Mesothelial cell of epicardium (in vitro differentiated cells): ENCODE measurements at places on chromosomes 11 and 22.

DNA sequence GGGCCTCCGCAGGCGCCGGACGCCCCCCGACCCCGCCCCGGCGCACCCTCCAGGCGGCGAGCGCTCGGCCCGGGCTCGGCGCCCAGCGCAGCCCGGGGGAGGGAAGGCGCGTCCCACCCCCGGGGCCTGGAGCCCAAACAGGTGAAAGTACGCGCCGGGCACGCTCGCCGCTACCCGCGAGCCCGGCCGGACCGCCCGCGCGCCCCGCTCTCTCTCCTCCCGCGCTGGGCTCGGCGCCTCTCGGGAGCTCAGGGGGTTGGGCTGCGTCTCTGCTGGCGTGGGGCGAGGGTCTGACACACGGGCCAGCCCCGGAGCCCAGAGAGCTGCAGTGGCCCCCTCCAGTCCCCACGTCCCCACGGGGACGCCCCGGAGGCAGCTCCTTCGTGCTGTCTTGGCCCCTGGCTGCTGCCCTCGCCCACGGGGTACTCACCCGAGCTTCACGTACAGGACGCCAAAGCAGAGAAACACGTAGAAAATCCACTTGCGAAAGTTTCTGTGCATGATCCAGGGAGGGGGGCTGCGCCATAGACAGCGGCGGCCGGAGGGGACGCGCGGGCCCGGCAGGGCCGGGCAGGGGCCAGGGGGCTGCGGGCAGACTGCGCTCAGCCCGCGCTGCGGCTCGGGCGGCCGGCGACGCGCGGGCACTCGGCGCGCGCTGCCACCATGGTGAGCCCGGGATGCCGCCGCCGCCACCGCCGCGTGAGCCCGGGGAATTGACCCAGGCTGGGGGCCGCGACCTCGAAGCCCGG, 534 bp downstream of the WNT7B start:
- peak; percentile 58 for DNase-seq

DNA sequence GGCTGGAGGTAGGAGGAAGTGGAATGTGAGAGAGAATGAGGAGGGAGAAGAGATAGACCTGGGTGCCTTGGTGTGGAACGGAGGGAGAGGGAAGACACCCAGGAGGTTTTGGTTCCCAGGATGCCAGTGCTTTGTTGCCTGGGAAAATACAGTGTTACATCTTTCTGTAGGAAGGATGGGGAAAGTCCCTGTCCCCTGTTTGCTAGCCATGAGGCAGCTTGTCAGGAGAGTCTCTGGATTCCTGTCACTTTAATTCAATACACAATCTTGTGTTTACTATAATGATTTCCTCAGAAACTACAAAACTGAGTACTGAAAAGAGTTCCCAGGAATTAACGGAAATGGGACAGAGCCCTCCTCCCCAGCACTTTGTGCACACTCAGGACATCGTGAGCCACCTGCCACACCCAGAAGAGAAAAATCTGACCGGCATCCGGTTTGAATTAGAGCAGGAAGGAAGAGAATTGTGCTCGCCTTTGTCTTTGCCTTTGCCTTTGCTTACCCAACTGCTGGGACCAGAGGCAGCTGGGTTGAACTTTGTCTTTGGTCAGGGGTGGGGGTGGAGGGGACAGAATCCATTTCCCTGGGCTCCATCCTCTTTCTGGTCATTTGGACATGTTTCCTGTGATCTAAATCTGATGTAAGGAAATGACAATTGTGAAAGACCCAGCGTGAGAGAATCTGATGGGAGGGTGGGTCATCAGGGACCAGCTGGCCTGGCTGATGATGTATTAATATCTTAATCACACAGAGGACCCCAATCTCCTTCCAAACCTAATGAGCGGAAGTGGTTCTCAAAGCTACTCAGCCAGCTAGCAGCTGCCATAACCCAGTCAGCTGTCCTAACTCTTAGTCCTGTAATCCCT, 1.3 kb upstream of the LIMK2 start:
- DNase-seq: no peak

DNA sequence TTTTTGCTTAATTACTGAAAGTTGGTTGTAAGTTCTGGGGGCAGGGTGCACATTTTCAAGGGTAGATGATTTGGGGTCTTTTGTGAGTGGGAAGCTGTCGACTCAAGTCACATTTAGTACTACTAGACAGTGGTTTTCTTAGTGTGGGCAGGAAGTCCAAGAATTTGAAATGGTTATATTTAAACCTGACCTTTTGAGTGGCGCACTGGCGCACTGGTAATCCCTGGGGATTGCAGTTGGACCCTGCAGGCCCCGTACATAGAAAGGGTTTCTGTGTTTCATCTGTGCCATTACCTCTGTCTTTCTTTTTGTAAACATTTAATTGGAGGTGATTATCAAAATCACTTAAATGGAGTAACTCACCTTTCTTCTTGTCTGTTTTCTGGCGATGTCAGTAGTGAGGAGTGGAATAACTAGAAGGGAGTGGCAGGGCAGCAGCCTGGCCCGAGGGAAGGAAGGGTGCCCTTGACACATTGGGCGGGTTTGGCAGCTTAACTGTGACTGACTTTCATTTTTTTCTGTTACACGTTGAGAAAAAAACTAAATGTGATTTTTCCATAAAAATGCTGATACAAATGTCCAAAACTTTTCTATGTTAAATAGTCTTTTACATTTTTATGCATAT, 101.8 kb upstream of the GAL start:
- DNase-seq: no peak

GRCh38 chr11:18741783-18742182, 15.8 kb upstream of the IGSF22 start:
- DNase-seq: no peak

- no peak for DNase-seq
Observed at GRCh38 chr11:126833065-126833464, 167.5 kb downstream of the KIRREL3 start.

- no peak for DNase-seq
Observed at GRCh38 chr11:334264-334994, 13.8 kb upstream of the IFITM3 start.

DNA sequence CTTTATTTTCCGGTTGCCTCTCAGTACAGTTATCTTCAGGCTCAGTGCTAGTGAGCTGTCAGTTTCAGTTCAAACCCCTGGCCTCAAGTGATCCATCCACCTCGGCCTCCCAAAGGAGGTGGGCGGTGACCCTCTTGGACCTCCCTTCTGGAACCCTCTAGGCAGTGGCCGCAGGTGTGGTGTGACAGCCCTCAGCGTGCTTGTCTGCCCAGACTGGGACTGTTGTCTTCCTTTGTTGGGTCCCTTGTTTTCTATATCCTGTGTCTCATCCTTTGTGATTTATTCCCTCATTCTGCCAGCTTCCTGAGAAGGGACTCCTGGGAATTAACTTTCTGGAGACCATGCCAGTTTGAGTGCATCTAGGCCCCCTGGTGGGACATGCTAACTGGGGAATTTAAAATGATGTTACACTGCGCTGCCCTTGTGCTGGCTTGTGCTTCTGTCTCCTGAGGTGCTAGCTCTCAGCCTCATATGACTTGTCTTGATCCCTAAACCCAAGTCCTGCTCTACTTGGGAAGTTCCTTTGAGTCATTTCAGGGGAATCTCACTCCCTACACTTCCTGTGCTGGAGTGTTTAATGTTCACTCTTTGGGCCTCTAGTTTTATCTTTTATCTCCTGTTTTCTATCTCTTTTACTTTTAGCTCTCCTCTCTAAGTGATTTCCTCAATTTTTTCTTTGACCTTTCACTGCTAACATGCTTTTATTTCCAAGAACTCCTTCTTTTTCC, 19.4 kb downstream of the MED15 start:
- DNase-seq: no peak

GRCh38 chr22:46696614-46697013, 41.4 kb downstream of the CERK start:
- DNase-seq: no peak
